ENCODE measurements at places on chromosomes 7 and 10.

DNA sequence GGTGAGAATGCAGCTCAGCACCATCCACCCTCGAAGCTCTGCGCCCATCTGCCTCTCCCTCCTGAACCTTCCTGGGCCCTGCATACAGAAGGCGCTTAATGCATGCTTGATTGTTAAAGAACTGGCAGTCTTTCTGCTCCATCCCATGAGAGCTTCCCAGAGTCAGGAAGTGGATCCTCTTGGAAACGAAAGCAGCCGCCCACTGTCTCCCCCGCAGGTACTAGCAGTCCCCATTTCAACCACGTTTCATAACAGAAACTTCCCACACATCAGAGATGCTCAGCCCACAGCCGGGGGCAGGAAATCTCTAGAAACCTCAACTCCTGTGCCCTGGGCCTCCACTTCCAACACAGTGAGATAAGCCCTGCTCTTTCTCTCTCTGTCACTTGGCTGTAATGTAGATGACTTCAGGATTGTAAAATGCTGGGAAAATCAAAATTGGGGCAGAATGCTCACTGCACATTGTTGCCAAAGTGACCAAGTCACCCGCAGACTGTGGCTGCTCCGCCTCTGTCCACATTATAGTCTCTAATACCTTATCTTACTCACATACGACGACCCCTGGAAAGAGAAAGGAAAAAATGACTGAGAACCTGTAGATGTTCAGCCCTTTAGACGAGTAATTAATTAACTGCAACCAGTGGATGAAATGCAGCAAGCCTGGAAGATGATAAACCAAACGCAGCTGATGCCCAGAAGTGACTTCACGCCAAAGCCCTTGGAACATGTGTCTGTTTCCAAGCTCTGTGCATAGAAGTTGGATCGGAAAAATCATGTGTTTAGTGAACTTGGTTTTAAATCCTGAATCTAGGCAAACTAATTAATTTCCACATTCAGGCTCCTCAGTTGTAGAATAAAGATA, 28.5 kb downstream of the GSDME start:
- no peak for DNase-seq

DNA sequence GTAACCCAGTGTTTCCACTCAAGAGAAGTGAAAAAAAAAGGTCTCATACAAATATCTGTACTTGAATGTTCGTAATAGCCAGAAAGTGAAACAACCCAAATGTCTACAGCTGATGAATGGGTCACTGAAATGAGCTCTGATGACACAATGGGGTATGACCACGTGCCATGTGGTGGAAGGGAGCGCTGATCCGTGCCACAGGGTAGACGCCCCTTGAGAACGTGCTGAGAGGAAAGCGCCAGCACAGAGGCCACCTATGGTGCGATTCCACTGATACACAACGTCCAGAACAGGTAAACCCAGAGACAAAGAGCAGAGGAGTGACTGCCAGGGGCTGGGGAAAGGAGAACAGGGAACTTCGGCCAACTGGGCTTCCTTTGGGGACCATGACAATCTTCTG, 50.3 kb downstream of the MAD1L1 start:
- DNase-seq = no peak

- DNase-seq = no peak
Observed at GRCh38 chr10:15346440-15347141, 24.5 kb downstream of the FAM171A1 start.

DNA sequence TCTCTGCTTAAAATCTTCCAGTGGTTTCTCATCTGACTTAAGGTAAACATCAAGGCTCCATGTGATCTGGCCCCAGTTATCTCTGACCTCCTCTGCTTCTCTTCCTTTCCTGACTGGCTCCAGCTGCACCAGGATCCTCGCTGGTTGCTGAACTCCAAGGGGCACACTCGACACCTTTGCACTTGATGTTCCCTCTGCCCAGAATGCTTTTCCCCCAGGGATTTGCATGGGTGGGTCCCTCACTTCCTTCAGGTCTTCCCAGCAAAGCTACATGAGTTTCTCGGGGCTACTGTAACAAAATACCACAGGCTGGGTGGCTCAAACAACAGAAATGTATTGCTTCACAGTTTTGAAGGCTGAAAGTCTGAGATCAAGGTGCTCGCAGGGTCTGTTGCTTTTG, 166.0 kb upstream of the CDCA7L start:
- DNase-seq = no peak

GRCh38 chr7:7524121-7524520, 11.6 kb downstream of the COL28A1 start:
- no peak for DNase-seq

- DNase-seq = no peak
Observed at GRCh38 chr7:128833946-128834325, 3.7 kb downstream of the FLNC start.

DNA sequence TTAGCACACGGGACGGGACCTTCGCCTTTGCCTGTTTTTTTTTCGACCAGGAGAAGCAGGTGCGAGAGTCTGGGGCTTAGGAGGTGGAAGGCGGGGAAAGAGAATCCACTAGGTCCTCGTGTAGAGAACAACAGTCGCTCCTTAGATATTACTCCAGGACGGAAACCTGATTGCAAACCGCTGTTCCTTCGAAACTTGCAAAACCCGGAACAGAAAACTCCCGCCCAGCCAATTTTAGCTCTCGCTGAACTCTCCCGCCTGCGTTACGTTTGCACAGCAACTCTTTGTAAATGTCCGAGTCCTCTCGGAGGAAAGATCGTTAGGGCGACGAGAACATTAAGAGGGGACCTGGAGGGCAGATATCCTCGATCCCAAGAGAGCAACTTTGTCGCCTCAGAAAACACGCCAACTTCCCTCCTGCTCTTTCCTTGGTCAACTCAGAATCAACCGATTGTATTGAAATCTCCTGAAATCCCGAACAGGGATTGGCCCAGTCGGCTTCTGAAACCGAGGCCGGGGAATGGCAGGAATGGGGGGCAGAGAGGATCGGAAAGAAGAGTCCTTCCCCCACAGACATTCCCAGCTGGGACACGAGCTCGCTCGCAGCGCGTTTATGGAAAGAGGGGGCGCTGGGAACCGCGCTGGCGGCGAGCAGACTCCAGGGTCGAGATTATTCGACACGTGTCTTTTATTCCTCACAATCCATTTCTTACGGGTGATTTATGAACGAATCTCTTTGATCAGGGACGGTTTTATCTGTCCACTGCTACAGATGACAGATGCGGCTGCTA, 9.9 kb downstream of the TWIST1 start:
- DNase-seq = no peak

DNA sequence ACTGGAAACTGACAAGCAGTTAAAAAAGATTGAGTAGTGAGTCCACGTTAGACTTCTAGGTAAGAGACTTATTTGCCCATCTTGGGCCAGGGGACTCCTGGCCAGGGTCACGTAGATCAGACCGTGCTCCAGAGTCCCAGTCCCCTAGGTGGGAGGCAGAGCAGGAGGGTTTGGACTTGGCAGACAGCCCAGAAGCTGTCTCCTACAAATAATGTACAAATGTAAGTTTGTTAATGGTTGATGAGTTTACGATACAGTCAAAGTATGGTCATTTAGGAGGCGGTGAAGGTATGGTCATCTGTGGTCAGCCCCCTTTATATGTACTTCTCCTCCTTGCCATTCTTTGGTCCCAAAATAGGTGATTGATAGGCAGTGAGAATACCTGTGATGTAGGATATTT, 28.2 kb downstream of the INPP5F start:
- no peak for DNase-seq

GRCh38 chr10:80272793-80273522, 16.5 kb downstream of the MAT1A start:
- no peak for DNase-seq

DNA sequence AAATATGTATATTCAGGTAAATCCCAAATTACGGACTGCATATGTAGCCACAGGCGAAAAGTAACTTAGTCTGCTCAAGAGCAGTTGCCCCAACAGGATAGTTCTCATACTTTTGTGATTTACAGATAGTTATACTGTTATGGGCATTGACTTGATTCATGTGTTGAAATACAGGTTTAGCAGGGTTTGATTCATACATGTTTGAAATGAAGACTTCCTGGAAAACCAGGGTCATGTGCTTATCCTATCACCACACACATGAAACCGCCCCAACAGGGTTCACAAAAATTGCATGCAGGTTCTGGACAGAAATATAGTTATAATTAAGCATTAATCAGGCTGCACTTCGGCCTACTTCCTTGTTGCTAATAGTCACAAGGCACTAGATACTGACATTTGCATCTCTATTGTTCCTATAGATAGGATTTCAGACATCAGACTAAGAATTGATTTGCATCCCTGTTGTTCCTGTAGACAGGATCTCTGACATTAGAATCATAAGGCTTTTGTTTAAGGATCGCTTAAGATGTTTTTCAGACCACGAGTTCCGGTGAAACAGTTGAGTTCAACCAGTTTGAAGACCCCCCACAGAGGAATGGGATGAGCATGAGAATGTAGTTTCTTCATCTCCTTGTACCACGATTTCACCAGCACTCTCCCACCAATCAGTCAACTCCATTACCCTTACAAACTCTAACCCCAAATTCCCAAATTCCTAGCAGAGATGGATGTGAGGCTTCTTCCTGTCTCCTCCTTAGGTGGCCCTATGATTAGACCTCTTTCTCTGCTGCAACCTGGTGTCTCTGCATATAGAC, 2.0 kb upstream of the ZNF398 start:
- no peak for DNase-seq

- DNase-seq = no peak
Observed at GRCh38 chr7:50697748-50698147, 84.9 kb downstream of the GRB10 start.

DNA sequence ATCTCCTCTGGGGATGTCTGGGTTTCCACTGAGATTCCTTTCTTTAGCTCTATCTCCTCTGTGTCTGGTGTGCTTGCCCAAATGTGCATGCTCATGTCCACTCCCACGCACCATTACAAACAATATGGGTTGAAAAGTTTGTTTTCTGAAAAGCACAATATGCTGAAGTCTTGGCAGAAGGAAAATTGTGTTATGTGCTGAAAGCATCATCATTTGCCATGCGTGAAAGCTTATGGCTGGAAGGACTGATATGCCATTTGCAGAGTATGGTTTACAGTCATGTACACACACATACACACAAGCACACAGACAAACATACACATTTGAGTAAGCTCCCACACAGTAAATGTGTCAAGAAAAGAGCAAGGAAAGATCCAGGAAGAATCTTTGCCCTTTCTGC, 231.6 kb downstream of the SORCS3 start:
- DNase-seq = no peak

DNA sequence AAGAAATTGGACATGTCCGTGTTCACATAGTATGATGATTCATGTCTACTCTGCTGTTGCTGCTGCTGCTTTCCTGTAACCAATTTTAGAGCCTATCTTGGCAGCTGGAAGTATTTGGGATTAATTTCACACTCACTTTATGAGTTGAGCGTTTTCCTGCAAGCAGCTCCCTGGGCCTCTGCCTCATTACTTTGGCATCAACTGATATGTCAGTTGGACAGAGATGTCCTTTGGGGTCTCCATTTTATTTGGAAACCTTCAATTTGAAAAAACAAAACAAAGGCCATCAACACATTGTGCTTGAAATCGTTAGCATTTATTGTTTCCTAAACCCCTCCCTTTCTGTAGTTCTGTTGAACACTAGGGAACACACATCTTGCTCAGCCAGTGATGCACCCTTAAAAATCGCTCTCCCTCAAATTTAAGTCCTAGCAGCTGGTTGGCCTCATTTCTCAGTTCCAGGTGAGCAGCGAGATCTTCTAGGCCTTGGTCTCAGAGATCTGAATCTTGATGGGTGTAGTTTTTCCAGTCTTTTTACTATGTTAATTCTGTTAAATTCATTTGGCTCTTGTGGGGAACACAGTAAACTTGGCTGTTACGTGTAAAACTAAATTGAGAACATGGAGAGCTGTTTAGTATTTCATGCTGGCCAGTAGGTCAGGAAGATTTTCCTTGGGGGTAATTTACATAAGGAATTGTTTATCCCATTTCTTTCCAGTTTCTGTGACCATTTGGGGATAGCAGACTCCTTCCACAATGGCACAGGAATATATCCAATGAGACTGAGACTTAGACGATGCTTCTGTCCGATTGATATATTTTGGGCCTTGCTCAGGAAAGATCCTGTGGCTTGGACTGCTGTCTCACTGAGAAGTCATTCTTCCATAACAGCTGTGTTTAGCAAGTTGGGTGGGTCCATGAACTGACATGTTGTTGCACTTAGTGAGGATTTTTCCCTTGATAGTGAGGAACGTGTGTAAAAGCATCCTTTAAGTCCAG, 371.6 kb downstream of the BBS9 start:
- DNase-seq = no peak

- no peak for DNase-seq
Observed at GRCh38 chr10:124200011-124200410, 106.6 kb upstream of the CHST15 start.

DNA sequence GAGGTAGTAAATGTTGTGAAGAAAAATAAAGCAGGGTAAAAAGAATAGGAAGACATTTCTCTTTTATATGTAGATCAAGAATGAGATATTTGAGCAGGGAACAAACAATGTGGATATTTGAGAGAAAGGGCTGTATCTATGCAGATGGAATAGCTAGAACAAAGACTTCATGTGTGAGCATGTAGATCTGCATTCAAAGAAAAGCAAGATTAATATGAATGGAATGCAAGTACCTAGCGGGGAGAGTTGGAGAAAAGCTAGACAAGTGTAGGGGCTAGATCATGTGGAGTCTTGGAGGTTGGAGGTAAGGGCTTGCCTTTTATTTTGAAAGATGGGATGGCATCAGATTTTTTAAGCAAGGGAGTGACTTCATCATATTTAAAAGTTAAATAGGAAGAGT, 27.1 kb downstream of the SHOC2 start:
- DNase-seq = no peak

DNA sequence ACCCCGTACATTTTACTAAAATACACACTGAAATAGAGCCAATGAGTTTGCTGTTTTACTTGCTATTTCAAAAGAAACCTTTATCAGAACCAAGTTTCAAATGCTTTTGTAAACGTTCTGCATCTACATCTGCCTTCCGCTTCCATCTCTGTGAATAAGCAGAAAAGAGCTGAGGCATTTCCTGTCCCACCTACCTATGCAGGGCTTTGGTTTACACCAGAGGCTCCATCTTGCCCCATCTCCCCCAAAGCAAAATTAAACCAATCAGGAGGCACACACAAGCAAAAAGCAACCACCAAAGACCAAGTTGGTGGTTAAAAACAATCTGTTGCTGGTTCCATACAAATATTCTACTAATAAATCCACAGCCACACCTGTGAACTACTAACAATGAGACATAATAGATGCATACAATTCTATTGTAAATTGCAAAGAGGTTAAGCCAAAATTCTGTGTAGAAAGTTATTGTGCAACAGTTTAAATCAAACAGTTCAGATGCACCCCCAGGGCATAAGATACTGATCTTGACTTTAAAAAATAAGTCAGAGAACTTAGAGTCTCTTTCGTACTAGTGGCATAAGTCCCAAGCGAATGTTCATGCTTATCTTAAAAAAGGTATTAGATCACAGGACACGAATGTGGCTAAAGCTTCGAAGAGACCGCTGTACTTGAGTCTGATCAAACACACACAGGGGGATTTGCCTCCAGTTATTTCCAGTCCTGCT, 83.9 kb downstream of the FGFR2 start:
- DNase-seq = no peak

GRCh38 chr10:98419469-98420261, 4.7 kb upstream of the PYROXD2 start:
- DNase-seq = no peak
